ENCODE measurements at places on chromosomes 1 and 21.

DNA sequence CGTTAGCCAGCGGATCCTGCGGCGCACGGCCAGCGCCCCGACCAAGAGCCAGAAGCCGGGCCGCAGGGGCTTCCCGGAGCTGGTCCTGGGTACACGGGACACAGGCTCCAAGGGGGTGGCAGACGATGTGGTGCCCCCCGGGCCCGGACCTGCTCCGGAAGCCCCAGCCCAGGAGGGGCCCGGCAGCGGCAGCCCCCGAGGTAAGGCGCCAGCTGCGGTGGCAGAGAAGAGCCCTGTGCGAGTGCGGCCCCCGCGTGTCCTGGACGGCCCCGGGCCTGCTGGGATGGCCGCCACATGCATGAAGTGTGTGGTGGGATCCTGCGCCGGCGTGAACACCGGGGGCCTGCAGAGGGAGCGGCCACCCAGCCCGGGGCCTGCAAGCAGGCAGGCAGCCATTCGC lies 24.2 kb downstream of the PANK4 start:
- no peak for DNase-seq

- peak; percentile 20 for DNase-seq
Measured at GRCh38 chr1:234149217-234149616, 224.0 kb upstream of the COA6 start.

DNA sequence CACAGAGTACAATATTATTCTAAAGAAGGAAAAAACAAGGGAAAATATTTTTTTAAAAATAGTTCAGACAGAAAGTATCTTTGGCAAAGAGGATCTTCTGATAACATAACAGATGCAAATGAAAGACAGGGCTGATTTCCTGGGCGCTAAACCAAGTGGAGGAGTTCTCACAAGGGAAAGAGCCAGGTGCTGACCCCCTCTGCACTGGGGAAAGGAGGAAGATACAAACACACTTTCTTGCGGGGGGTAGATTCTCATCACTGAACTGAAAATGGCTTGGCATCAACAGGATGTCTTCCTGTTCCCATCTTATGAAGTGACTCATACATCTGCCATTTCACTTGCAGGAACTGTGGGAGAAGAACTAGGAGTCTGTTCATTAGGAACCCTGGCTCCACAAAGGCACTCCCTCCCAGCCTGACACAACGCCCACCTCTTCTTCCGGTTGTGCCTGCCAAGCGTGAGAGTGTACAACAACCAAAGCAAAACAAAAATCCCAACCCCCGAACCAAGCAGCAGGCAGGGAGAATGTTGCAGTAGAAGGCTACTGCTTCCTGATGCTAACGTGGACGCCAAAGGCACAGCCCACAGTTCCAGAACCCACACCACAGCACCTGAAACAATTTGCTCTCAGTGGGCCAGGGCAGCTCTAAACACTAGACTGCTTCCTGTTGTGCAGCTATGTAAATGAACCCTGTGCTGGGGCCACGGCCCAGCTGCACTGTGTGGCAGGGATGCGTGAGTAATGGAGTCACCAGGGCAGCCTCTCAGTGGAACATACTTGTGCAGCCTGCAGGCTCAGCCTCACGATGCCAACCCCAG lies 51.0 kb downstream of the GADD45A start:
- peak; percentile 93 for DNase-seq

- no peak for DNase-seq
Measured at GRCh38 chr1:223837206-223837605, 8.5 kb downstream of the TP53BP2 start.

GRCh38 chr1:157407917-157408525 lies 144.3 kb downstream of the FCRL5 start:
- DNase-seq: no peak
